ENCODE measurements at places on chromosomes 4 and X.

DNA sequence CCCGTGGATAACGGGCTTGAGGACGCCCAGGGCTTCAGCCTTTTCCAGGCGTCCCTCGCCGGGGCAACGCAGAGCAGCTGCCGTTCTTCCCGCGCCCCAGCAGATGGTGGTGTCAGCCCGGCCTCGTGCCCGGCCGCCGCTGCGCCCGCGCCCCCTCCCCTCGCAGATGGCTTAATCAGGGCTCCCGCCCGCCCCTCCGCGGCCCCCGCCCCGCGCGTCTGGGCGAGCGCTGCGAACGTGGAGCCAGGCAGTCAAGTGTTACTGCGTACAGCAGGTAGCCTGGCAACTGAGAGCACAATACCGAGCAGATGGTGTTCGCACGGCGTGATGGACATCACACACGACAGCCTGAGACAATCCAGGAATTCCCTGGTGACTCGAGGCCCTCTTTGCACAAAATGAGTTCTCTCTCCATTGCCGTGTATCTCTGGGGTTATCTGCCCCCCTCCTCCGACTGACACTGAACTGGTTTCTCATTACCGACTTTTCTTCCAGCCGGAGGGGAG is 69.3 kb downstream of the MGST2 start:
- peak; percentile 84 for DNase-seq

- DNase-seq = no peak
Observed at GRCh38 chrX:117607561-117607960, 509.0 kb downstream of the KLHL13 start.

GRCh38 chrX:10381193-10381592 is 224.4 kb downstream of the CLCN4 start:
- DNase-seq = peak; percentile 12

GRCh38 chr4:86560447-86560846 is 33.7 kb upstream of the PTPN13 start:
- no peak for DNase-seq

- DNase-seq = peak; percentile 49
Observed at GRCh38 chr4:147723326-147723725, 8.6 kb upstream of the ARHGAP10 start.

DNA sequence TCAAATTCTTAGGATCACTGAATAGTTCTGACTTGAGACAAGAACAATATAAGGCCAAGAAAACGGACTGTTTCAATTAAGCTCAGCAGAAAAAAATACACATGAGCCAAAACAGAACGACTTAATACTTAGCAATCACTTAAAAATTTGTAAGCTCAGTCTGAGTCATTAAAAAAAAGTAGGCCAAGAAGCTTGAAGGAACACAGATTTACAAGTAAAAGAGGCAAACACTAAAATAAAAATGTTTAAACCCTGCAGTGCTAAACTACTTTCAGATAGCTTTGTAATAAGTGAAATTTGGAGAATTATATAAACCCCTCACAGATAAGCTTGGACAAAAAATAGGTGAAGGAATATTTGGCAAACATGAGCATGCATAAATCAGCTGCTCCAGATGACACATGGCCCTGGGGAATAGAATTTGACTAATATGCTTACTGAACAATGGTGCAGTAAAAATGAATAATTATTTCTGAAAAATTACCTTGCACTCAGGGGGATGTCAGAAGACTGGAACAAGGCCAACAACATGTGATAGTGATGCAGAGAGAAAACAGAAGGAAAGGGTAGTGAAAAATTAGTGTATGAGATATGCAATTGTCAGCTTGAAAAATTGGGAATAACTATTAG is 49.6 kb downstream of the LNX1 start:
- DNase-seq = peak; percentile 93

- no peak for DNase-seq
Observed at GRCh38 chr4:87716371-87717265, 66.5 kb downstream of the DMP1 start.

- DNase-seq = no peak
Observed at GRCh38 chrX:71996136-71996535, 85.5 kb downstream of the NHSL2 start.

- peak; percentile 63 for DNase-seq
Observed at GRCh38 chrX:104315555-104315954, 60.8 kb upstream of the ESX1 start.

- no peak for DNase-seq
Observed at GRCh38 chrX:45727761-45728160, 527.1 kb upstream of the DIPK2B start.

DNA sequence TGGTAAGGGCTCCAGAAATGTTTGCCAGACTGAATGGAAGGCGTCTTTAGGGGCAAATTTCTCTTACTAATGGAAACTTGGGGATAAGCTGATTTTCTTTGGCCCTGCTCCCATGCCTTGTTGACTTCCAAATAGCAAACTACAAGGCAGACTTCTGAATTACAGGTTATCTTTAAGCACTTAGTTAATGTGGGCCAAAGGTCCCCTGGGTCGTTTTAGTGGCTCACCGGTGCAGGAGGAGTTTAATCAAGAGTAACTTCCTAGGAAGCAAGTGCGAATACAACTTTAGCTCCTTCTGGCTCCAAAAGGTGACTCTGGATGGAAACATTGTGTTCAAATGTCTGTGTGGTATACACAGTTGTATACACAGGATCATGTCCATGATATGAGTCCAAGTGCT is 323.6 kb downstream of the SLITRK2 start:
- DNase-seq = no peak

GRCh38 chr4:144384408-144384807 is 243.9 kb upstream of the GYPA start:
- DNase-seq = no peak

GRCh38 chr4:147160908-147161513 is 215.3 kb upstream of the TTC29 start:
- peak; percentile 65 for DNase-seq

DNA sequence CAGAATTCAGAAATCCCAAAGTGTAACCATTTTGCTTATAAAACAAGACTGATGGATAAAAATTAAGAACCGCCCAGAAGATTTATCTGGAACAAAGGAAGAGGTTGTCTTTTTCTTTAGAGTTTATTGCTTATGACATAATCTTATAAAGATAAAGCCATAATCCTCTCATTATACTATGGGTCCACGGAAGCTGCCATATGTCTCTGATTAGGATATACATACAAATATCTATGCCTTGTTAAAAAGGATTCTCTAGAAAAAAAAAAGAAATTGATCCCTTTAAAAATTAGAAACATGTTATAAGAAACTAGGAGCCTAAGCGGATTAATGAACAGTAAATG is 70.5 kb downstream of the RELL1 start:
- DNase-seq = no peak

GRCh38 chr4:160213366-160213765 is 1110.5 kb downstream of the RAPGEF2 start:
- DNase-seq = no peak

- DNase-seq = no peak
Observed at GRCh38 chr4:41644288-41644914, 104.1 kb downstream of the PHOX2B start.

DNA sequence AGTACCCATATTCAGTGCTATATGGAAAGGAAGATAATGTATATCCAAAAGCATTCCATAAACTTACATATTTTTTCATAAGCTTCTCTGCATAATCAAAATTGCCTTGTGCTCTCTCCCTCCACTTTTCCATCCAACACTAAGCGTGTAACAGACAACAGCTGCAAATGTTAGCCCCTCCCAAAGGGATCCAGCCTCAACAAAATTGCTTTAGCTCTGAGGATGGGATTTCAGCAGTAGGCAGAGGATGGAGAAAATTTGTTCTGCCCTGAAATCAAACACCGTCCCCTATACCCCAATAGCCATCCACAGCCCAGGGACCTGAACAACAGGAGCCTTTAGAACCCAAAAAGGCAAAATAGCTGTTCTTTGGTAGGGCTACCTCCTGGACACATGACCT is 28.8 kb upstream of the FGF13 start:
- DNase-seq = no peak

GRCh38 chr4:131978120-131978519 is 1171.0 kb upstream of the PCDH10 start:
- no peak for DNase-seq

DNA sequence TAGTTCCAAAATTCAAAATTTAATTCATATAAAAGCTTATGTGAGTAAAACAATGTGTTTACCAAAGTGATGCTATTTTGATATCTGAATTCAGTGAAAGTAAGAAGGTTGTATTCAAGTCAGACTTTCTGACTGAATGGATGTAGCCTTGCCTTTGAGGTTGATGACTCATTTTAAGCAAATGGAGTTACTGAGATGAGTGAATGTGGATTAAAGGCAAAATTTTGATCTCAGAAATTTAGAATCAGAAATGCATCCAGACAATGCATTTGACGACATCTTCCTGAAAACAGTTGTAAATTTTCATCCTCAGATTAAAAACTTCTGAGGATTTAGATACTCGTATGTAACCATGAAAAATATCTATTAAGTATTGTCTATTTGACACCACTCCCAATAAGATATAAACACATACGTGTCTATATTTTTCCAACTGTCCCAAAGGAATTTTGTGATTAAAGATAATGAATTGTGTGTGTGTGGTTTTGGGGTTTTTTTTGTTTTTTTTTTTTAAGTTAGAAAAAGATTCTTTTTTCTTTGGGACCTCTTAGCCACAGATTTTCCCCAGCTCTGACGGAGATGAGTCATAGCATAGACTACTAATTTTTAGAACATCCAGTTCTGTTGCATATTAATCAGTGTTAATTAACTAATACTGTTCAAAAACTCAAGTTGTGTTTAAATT is 34.4 kb downstream of the NFKB1 start:
- DNase-seq = peak; percentile 83

DNA sequence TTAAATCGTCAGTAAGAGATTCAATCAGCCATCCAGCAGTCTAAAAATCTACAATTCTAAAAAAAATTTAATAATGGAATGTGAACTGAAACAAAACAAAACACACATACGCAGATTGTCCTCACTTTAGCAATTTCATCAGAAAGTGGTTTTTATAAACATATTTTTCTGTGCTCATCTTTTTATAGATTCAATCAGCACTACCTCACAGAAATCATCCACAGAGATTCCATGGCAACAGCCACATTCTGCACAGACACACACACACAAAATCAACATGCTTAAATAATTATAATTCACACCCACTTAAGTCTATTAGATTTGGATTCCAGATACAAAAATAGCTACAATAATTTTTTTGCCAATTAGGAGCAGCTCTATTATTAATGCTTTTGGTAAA is 149.0 kb upstream of the KCNIP4 start:
- DNase-seq = no peak

GRCh38 chr4:185898413-185898812 is 86.4 kb upstream of the SORBS2 start:
- DNase-seq = no peak

DNA sequence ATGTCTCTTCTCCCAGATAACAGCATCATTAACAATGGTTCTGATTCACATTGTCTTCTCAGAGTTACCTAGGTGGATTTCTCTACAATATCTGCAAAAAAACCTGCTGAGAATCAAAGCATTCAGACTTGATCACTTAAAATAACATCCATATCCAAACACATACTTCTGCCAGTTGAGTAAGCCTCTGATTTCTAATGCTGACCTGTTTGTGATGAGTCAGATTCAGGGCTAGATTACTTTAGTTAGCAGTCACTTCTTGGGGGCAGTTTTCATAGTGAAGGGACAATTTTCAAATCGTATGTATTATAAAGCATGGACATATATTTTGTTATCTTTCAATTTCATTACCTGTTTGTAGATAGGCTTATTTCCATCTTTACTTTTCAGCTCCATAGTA is 35.5 kb downstream of the CCNI start:
- peak; percentile 72 for DNase-seq

- no peak for DNase-seq
Observed at GRCh38 chr4:81740487-81740886, 268.8 kb upstream of the RASGEF1B start.

DNA sequence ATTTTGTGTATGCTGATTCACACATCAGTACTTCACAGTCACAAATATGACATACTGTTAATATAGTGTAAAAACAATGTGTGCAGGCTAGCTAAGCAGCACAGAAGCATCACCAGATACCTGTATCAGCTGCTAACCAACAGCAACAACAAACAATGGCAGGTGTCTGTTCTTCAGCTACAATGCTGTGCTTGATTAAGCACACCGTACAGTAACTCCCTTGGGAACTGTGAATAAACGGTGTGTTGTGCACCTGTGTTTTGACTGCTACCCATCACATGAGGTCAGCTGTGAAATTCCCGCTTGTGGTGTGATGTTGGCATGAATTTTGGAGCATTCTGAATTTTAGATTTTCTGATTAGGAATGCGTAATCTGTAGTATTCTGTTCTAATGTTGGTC is 379.7 kb upstream of the FAT1 start:
- DNase-seq = peak; percentile 1

DNA sequence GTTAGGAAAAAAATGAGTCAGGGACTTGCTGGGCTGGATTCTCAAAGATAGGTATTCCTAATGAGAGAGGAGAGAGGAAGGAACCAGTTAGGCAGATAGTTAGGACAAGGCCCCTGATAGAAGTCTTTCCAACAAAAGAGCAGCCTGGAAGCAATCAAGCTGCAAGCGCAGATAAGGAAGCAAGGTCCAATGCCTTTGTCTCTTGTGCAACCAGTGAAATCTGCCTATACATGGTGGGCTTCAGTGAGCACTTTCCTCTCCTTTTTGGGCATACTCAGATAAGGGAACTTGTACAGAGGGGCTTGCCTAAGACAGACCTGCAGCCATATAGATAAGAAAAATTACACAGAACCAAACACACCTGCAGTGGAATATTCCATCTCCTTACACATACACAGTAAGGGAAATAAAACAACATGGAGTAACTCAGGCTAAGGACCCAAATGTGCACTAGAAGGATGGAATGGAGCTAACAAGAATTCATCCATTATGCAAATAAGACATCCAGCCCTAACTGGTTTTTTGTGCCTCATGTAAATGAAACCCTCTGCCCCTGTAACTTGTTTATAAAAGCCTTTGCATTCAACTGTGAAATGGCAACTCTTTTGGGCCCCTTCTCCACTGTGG is 68.8 kb downstream of the PCDH18 start:
- no peak for DNase-seq

DNA sequence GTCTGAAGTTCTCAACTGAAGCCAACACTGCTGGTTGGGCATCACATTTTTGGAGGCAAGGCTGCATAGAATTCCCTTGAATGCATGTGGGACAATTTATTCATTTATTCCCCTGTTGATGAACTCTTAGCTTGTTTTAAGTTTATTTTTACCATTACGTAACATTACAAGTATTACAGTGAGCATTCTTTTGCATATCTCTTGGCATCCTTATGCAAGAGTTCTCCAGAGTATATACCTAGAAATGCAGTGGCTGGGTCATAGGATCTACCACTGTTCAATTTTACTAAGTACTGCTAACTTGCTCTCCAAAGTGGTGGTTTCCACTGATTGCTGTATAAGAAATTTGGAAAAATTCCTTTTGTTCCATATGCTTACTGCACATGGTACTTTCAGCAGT is 66.5 kb downstream of the UCHL1 start:
- DNase-seq = no peak

- DNase-seq = no peak
Observed at GRCh38 chrX:413322-414201, 26.9 kb upstream of the PPP2R3B start.

- no peak for DNase-seq
Observed at GRCh38 chr4:158786955-158787354, 18.1 kb downstream of the FNIP2 start.

Data from renal cortical epithelial cell (primary cell).